ENCODE measurements at places on chromosomes 5 and 9.

DNA sequence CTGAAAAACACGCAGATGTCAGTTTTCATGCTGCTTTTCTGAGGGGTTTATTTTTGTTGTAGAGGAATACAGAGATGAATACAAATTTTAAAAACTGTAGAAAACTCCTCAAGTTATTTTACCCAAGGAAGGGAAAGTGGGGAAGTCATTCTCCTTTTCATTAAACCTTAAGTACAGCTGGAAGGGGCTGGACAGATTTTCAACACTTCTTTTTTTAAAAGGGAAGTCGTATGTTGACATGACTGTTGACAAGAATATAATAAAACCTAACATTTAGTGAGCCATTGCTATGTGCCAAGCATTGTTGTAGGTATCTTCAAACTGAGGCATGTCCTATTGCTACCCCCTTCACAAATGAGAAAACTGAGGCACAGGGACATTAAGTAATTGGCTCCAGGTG is 235.7 kb upstream of the ELL2 start:
- no peak for DNase-seq

DNA sequence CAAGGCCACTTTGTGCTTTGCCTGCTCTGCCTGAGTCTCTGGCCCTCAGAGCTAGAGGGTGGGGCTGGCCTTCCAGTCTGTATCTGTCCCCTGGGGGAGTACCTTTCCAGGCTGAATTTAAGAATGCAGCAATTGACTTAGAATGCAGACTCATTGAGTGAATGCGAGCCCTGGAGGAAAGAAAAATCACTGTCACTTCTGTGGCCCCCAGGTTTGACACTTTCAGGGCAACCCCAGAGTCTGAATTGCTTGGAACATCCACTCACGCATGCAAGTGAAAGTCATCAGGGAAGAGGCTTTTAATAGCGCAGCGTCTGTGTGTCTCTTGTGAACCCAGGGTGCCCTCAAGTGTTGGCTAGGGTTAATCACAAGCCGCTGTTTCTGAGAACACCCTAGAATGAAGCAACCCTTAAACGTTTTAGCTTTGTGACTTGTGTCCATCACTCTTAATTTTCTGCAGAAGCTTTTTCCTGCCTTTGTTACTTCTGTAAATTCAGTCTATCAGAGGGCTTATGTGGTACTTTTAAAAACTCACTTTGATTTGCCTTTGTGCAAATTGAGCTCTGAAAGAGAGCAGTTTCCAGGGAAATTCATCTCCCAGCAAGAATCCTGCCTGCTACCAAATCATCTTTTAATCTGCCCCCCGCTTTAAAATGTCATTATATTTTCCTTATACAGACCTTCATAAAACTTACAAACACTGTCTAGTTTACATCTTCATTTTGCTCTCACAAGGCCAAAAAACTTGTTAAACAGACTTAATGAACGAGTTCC is 146.8 kb upstream of the IQGAP2 start:
- no peak for DNase-seq

DNA sequence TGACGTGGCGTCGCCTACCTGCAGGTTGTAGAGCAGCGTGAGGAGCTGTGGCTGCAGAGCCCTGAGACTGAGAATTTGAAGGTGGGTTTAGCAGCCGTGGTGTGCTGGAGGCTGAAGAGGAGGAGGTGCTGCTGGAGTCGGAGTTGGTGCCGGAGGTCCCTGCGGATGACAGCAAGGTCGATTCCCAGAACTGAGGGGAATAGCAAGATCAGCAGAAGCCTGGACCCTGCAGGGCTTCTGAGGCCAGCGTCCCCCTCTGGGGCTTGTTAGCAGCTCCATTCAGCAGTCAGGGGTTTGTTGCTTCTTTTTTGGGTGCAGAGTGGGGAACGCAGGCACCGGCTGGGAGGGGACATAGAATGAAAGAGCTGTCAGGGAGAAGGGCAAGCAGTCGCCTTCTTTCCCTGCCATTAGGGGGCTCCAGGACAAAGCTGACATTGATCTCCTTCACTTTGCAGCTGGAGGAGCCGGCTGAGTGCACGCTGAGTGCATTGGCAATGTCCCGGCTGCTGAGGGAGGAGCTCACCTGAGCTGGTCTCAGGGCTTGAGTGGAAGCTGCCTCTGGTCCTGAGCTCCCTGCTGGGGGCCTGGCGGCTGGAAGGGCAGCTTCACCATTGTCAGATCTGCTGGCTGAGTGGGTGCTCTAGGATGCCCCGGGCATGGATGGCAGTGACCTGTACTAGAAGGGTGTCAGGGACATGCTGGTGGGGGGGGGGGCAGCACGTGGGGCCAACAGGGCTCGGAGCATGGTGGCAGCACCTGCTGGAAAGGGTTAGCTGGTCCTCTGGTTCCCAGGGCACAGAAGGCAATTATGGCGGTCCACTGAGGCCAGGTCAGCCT is 20.8 kb downstream of the OBP2B start:
- DNase-seq: no peak

DNA sequence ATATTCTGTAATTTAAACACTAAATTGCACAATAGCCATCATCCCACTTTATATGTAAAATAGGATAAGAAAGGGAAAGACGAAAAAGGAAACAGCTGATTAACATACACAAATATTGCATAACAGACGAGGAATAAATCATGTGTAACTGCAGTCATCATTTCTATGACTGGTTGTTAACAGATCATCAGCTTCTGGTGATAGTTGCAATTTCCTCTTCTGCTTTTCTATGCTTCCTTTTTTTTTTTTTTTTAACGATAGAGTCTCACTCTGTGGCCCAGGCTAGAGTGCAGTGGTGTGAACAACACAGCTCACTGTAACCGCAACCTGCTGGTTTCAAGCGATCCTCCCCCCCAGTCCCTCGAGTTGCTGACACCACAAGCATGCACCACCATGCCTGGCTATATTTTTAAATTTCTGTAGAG is 22.5 kb upstream of the JAKMIP2 start:
- DNase-seq: no peak

- no peak for DNase-seq
These were observed 151.2 kb upstream of the KCNN2 start for GRCh38 chr5:114210662-114211061.

DNA sequence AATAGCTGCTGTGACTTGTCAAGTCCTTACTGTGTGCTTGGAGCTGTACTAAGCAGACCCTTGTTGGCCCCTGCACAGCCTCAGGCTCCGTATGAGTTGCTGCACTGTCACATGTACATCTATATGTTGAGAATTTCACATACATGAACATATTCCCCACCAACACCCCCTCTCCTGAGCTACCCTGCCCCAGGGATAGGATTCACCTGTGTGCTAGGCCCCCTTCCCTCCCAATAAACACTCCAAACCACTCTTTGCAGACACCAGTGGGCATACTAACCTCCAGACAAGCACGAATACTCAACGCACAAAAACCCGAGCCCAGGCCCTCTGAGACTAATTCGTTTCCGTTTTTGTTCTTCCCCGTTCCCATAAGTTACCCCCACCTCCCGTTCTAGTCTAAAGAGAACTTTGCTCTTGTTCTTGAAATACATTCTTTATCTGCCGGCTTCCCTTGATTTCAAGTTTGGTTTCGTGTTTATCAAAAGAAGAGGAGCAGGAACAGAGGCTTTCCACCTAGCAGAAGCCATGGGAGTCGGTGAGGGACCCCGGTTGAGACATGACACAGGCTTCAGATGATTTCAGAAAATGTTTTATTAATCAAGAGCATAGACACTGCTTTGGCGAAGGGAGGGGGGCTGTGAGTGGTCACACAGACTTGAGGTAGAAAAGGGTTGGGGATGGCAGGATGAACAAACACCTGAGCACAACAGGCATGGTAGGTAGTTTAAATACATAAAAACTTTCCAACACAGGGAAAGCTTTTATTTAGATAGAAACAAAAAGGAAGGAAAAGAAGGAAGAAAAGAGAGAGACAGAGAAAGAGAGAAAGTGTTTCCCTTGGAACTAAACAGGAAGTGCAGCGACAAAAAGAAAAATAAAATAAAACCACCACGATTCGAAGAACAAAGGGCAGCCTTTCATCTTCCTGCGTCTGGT is 3.4 kb downstream of the HAND1 start:
- no peak for DNase-seq

GRCh38 chr9:91433180-91433579 is 9.5 kb upstream of the NFIL3 start:
- DNase-seq: no peak

Data from stimulated activated CD4-positive, alpha-beta T cell treated with anti-CD3 and anti-CD28 coated beads, Interleukin-1b, Interleukin-23, amount 100 ng/mL, for 24 hours (primary cell).